ENCODE measurements at places on chromosomes 4 and X.

DNA sequence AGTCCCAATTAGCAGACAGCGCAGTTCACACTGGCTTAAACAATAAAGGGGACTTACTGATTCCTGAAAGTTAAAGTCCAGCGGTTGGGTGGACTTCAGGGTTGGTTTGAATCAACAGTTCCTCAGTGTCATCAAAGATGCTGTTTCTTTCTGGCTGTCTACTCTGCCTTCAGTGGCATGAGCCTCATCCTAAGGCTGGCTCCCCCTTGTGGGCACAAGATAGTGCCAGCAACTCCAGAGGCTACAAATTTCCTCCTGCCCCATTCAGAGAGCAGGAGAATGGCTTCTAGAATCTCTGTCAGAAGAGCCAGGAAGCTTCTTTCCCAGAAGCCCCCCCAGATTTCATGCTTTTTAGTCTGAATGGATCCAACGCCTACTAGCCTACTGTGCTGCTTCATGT, 82.4 kb upstream of the MTM1 start:
- peak; percentile 54 for DNase-seq

GRCh38 chrX:136250191-136251040, 784 bp downstream of the MAP7D3 start:
- peak; percentile 45 for DNase-seq

- no peak for DNase-seq
Measured at GRCh38 chrX:51975811-51976210, 82.4 kb downstream of the MAGED1 start.

GRCh38 chr4:3668825-3669552, 97.2 kb upstream of the ADRA2C start:
- no peak for DNase-seq

- DNase-seq, result no peak
Measured at GRCh38 chr4:56511098-56511497, 5.5 kb downstream of the ARL9 start.

DNA sequence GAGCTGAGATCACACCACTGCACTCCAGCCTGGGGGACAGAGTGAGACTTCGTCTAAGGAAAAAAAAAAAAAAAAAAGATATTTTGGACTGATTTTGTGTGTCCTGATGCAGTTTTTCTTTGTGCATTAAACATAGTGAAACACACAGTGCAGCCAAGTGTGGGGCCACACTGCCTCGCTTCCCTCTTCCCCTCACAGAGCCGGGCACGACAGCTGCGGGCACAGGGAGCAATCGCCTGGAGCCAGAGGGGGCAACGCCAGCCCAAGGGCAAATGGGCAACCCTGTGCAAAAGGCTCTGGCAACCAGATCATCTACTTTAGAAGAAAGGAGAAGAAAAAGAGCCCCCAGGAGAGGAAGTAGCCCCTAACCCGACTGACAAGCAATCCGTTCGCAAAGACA, 13.5 kb upstream of the CCNQ start:
- DNase-seq, result no peak

- peak; percentile 1 for DNase-seq
Measured at GRCh38 chr4:112144546-112145325, 518 bp upstream of the FAM241A start.

DNA sequence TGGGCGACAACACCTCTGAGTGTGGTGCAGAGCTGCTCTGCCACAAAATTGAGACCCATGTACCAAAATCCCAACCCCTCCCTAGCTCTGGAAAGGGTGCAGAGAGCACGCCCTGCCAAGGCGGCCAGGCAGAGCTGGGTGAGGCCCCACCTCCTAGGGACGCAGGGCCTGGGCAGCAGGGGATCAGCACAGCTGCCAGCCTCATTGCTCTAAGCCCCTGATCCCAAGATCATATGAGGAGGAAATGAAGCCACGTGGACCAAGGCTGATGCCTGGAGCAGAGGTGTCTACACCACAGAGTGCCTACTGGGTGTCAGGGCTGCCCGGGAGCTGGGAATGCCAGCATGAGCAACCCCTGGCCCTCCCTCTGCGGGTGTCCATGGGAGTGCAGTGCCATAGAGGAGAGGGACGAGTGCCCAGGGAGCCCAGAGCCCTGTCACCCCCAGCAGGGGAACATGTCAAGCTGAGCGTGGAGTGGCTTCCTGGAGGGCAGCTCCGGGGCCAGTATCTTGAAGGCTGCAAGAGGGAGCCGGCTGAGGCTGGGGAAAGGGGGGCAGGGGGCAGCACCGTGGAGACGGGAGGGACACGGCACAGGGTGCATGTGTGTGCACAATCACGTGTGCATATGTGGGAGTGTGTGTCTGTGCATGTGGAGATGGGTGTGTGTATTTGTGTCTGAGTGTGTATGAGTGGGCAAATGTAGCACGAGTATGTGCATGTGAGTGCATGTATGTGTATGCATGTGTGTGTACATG, 63.9 kb upstream of the PSAPL1 start:
- DNase-seq, result no peak
